ENCODE measurements at places on chromosomes 7 and 10. TPM values are rescaled to one million over a fixed set of nuclear protein-coding genes. Genes with fewer than 3 reads are reported as not detected.

DNA sequence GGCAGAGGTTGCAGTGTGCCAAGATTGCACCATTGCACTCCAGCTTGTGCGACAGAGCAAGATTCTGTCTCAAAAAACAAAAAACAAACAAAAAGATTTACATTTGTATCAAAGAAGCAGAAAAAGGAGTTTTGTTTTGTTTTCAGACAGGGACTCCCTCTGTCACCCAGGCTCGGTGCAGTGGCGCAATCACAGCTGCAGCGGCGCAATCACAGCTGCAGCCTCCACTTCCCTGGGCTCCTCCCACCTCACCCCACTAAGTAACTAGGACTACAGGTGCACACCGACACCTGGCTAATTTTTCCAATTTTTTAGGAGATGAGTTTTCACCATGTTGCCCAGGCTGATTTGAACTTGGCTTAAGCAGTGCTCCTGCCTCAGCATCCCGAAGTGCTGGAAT is 1.8 kb downstream of the ARMC10 start:
- H3K27me3 ChIP-seq: no peaks in the 10 kb centered on the region
- H3K4me3 ChIP-seq: no peak overlapping the region
- DNase-seq: no peak
- H3K36me3 ChIP-seq: no peaks in the 10 kb centered on the region
- H3K27ac ChIP-seq: no peak overlapping the region

- H3K36me3 ChIP-seq: no peaks in the 10 kb centered on the region
- no peak overlapping the region for H3K4me3 ChIP-seq
- H3K27ac ChIP-seq: no peak overlapping the region
- no peak for DNase-seq
- H3K4me1 ChIP-seq: peaks cover 15% of the 10 kb centered on the region
Measured at GRCh38 chr7:30323006-30323355, 38.6 kb downstream of the ZNRF2 start.

GPC2 gene
- 23.3 TPM for total RNA-seq

DNA sequence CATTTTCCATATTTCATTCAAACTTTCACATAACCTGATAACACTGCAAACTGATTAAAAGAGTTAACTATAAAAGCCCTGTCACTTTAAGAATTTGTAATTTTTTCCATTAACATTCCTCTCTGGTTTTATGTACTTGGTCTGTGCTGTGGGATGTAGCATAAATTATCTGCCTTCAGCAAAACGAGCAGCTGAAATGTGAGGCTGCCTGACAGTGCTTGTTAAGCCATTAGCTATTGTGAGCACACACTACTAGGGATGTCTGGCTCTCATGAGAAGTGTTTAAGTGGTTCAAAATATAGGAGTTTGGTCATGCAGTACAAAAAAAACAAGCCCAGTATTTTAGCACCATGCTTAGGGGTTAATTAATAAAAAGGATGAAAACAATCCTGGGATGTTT is 63.0 kb downstream of the HOXA1 start:
- no peaks in the 10 kb centered on the region for H3K4me1 ChIP-seq
- no peaks in the 10 kb centered on the region for H3K36me3 ChIP-seq
- H3K27ac ChIP-seq: no peak overlapping the region
- H3K27me3 ChIP-seq: no peaks in the 10 kb centered on the region
- peak; percentile 3 for DNase-seq

WBP1L gene
- total RNA-seq: 20.0 TPM

DNA sequence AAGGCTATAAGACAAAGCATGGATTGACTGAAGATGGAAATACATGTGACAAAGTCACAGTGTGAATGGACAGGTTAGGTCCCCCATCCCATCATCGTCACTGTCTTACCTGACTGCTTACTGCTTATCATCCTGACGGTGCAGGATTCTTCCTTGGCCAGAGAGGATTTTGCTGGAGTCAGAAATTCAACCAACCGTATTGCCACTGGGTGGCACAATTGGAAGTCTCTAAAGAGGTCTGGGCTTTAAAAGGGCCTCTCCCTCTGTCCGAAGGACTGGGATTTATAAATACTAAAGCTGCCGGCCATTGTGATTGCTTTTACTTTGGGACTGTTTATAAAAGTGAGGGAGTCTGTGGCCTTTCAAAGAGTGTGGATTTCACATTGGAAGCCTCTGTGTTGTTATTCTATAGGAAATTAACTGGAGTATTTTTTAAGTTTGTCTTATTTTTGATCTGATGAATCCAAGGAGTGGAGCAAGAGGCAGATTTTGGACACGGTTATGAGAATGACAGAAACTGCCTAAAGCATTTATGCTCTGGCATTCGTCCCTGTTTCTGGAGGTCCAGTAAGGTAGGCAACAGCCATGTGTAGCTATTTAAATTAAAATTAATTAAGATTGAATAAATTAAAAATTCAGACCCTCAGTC is 113.3 kb upstream of the CREB5 start:
- H3K27ac ChIP-seq: no peak overlapping the region
- peak; percentile 33 for DNase-seq
- no peak overlapping the region for H3K4me3 ChIP-seq
- no peaks in the 10 kb centered on the region for H3K36me3 ChIP-seq

- peaks cover 11% of the 10 kb centered on the region for H3K4me1 ChIP-seq
- H3K27me3 ChIP-seq: no peaks in the 10 kb centered on the region
- no peak overlapping the region for H3K27ac ChIP-seq
- DNase-seq: no peak
- no peak overlapping the region for H3K4me3 ChIP-seq
- H3K36me3 ChIP-seq: no peaks in the 10 kb centered on the region
Measured at GRCh38 chr10:85643845-85644525, 722.6 kb downstream of the GRID1 start.

GRCh38 chr10:121326905-121327304 is 271.3 kb downstream of the FGFR2 start:
- H3K27me3 ChIP-seq: peaks cover 22% of the 10 kb centered on the region
- DNase-seq: no peak
- no peaks in the 10 kb centered on the region for H3K36me3 ChIP-seq
- H3K4me1 ChIP-seq: no peaks in the 10 kb centered on the region

GRCh38 chr10:73493781-73494180 is 2.0 kb downstream of the PPP3CB start:
- no peaks in the 10 kb centered on the region for H3K27me3 ChIP-seq
- H3K36me3 ChIP-seq: no peaks in the 10 kb centered on the region
- H3K4me3 ChIP-seq: peak overlapping the region; percentile 96
- DNase-seq: no peak
- peaks cover 16% of the 10 kb centered on the region for H3K4me1 ChIP-seq
- no peak overlapping the region for H3K27ac ChIP-seq

GNG11 gene
- 14.3 TPM for total RNA-seq

- no peaks in the 10 kb centered on the region for H3K27me3 ChIP-seq
- H3K4me3 ChIP-seq: no peak overlapping the region
- no peak overlapping the region for H3K27ac ChIP-seq
- DNase-seq: no peak
- H3K4me1 ChIP-seq: no peaks in the 10 kb centered on the region
Measured at GRCh38 chr10:49707585-49707984, 28.1 kb downstream of the C10orf53 start.

GALNT11 gene
- total RNA-seq: 30.4 TPM

DNA sequence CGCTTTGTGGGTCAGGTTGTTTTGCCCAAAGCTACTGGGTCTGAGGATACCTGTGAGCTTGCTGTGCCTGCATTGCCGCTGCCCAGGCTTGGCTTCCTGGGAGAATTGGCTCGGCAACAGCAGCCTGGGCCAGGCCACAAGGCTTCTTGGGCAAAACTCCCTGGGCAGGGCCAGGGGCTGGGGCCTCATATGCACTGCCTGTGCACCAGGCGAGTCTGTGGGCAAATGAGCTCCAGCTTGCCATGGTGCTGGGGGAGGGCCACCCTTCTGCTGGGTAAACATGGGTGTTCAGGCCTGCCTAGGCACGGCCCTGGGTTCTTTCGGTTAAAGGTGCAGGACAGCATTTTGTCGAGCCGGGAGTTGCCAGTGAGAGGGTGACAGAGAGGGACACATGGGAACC is 19.4 kb downstream of the ZMIZ1 start:
- H3K27ac ChIP-seq: no peak overlapping the region

- peaks cover 10% of the 10 kb centered on the region for H3K4me1 ChIP-seq
- peak overlapping the region; percentile 31 for H3K4me3 ChIP-seq
- peaks cover 22% of the 10 kb centered on the region for H3K27me3 ChIP-seq
- H3K36me3 ChIP-seq: no peaks in the 10 kb centered on the region
- no peak overlapping the region for H3K27ac ChIP-seq
Measured at GRCh38 chr7:151381348-151382078, 28.3 kb downstream of the WDR86 start.

DNA sequence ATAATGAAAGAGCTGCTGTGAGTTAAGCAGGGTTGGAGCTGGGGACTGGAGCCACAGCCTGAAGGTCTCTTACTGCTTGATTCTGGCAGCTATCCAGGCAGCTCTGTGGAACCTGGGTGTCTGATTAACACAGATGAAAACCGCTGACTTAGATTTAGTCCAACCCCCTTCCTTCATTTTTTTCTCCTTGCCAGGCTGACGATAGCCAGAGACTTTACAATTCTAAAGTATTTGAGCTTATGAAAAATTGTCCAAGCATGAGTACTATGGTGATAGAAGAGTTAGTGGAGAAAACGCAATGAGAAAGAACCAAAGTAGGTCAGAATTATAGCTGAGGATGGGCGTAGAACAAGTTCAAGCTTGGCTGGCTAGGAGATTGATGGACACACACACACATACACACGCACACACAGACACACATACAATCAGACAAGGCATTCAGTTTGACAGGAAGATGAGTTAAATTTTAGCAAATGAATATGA is 13.5 kb upstream of the GPR85 start:
- peaks cover 10% of the 10 kb centered on the region for H3K27me3 ChIP-seq
- DNase-seq: peak; percentile 17
- H3K27ac ChIP-seq: no peak overlapping the region
- H3K4me1 ChIP-seq: no peaks in the 10 kb centered on the region
- no peak overlapping the region for H3K4me3 ChIP-seq
- H3K36me3 ChIP-seq: no peaks in the 10 kb centered on the region

DNA sequence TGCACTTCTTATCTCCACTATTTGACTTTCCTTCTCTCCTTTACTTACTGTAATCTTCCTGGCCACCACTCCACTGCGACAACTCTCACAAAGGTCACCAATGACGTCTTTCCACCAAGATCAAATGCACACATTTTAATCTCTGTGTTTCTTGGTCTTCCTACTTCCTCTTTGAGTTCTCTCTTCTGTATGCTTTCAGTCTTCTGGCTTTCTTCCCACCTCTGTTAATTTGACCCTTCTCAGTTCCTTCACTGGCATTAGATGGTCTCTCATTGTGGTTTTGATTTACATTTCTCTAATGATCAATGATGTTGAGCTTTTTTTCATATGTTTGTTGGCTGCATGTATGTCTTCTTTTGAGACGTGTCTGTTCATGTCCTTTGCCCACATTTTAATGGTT is 31.9 kb downstream of the FAM107B start:
- no peak overlapping the region for H3K4me3 ChIP-seq
- no peak for DNase-seq
- no peaks in the 10 kb centered on the region for H3K36me3 ChIP-seq
- no peak overlapping the region for H3K27ac ChIP-seq
- H3K4me1 ChIP-seq: no peaks in the 10 kb centered on the region
- peaks cover 8% of the 10 kb centered on the region for H3K27me3 ChIP-seq

DNA sequence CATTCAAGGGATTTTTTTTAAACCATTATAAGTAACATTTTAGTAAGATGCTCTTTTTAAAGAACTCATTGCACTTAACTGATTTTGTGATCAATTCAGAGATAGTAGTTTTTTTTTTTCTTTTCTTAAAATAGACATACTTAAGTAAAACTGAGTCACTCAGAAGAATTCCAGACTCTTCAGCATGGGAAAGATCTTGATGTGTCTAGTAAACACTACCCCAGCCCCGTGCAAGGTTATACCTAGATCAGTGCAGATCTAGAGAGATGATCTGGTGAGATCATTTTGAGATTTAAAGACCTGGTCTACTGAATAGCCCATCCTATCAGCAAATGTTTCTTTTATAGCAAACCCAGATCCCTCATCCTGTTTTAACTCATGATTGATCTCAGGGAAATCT is 8.6 kb downstream of the ADRB1 start:
- DNase-seq: no peak
- H3K4me1 ChIP-seq: peaks cover 46% of the 10 kb centered on the region
- H3K27me3 ChIP-seq: no peaks in the 10 kb centered on the region

HHEX gene
- total RNA-seq: 12.1 TPM

DNA sequence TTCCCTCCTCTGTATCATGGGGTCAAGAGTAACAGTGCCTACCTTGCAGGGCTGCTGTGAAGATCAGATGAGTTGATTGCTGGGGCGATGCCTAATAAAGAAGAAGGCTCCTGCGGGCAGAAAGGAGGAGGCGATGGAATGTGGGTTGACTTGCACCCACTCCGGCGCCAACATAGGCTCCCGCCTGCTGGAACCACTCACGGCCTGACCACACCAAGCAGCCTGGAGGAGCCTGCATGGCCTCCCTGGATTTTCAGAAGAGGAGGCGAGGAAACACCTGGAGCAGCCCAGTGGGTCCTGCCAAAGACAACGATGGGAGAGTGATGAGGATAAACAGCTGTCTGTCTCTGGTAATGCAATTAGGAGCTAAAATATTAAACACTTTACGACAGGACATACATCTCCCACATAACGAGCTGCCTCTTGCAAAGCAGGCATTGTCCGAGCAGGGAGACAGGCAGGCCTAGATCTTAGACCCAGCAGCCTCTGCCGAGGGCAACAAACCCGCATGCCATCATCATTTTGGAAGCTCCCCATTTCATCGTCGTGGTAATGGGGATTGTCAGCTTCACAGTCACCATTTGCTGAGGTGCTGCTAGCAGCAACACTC is 302.9 kb upstream of the ZMIZ1 start:
- DNase-seq: no peak
- H3K36me3 ChIP-seq: no peaks in the 10 kb centered on the region
- H3K27me3 ChIP-seq: no peaks in the 10 kb centered on the region
- H3K27ac ChIP-seq: no peak overlapping the region

DNA sequence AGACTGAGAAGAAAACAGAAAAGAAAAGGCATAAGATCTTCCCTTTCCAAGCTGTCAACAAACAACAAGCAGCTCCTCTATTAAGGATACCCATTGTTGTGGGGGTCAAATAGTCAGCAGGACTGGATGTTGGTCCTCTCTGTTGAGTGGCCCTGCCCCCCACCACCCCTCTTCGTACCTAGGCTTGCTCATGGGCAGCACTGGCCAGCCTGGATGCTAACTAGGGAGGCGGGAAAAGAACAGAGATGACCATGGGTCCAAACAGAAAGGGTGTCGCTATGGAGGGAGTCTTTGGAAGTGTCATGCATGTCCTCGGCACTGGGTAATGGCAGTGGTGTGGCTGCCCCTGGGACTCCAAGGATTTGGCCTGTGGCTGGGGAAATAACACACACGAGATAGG is 45.6 kb downstream of the SPDYE5 start:
- DNase-seq: no peak
- no peaks in the 10 kb centered on the region for H3K27me3 ChIP-seq
- no peak overlapping the region for H3K4me3 ChIP-seq
- H3K27ac ChIP-seq: no peak overlapping the region

- peaks cover 27% of the 10 kb centered on the region for H3K4me1 ChIP-seq
- H3K36me3 ChIP-seq: no peaks in the 10 kb centered on the region
- H3K27me3 ChIP-seq: no peaks in the 10 kb centered on the region
- DNase-seq: peak; percentile 66
- H3K27ac ChIP-seq: no peak overlapping the region
Measured at GRCh38 chr7:81501220-81501619, 268.6 kb downstream of the HGF start.
